ENCODE measurements at places on chromosomes 12 and 14.
A peak's percentile ranks its signal among the peaks of the same experiment; 100 is the strongest.

DNA sequence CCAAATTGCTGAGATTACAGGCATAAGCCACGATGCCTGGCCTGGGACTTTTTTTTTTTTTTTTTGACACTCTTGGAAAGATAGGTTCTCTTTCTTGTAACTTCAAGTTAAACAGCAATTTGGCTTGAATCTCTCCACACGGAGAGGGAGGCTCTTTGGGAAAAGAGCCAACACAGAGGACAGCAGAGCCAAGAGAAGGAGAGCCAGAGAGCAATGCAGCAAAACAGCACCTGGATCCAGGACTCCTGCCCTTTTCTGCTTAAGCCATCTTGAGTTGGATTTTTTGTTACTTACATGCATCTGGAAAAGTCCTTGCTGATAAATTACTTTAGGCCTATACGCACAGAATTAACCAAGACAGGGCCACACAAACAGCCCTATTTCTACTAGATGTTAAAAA lies 176.8 kb downstream of the APAF1 start:
- DNase-seq, result no peak

DNA sequence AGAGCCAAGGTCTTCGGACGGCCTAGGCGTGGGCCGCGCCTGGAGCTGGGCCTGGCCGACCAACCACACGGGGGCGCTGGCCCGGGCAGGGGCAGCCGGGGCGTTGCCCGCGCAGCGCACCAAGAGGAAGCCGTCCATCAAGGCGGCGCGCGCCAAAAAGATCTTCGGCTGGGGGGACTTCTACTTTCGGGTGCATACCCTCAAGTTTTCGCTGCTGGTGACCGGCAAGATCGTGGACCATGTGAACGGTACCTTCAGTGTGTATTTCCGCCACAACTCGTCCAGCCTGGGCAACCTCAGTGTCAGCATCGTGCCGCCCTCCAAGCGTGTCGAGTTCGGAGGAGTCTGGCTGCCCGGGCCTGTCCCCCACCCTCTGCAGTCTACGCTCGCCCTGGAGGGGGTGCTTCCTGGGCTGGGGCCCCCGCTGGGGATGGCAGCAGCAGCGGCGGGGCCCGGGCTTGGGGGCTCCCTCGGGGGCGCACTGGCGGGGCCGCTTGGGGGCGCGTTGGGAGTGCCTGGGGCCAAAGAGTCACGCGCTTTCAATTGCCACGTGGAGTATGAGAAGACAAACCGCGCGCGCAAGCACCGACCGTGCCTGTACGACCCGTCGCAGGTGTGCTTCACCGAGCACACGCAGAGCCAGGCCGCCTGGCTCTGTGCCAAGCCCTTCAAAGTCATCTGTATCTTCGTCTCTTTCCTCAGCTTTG lies 4.4 kb upstream of the SHMT2 start:
- no peak for DNase-seq

DNA sequence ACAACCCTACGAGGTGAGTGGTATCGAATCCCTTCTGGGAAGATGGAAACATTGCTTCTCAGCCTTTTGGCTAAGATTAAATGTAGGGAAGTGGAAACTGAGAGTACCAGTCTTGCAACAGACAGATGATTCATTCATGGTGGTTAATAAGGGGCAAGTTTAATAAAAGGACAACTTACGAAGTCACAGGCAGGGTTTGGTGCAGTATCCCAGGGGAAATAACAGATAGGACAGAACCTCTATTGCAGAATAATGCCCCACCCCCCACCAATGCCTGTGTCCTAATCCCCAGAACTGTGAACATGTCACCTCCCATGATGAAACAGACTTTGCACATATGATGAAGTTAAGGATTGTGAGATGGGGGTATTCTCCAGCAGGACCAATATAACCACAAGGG lies 212.5 kb downstream of the TBX5 start:
- DNase-seq, result no peak

GRCh38 chr12:53200458-53201176 lies 6.4 kb downstream of the ITGB7 start:
- DNase-seq, result no peak

DNA sequence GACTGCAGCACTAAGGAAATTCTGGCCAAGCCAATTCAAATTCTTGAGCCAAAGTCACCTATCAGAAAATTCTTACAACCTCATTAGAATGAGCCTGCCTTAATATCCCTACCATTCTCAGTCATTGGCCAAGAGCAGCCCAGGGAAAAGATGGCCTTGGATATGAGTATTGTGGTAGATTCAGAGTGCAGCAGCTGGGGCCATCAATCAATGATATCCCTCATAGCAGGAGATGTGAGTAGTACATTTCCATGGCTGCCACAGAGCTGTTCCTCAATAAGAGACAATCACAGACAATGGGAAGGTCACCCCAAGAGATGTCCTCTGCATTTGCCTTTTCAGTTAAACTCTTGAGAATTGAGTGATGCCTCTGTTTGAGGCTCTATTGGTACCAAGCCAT lies 161.6 kb downstream of the DYRK2 start:
- no peak for DNase-seq

DNA sequence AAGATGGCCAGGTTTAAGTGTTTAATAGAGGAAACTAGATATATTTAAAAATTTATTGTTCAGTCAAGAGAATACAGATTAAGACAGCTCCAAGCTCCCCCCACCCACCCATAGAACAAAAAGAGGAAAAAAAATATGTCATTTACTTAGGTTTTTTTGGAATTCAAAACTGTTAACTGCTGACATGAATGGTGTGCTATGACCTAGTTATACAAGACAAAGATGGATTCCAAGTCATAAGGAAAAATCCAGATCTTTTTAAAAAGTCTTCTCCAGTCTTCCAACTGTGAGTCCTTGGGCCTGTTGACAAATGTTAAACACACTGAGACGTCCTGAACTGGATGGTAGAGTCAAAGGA lies 1.3 kb upstream of the SETD1B start:
- DNase-seq, result no peak

- no peak for DNase-seq
These were observed 30.5 kb downstream of the PUS7L start for GRCh38 chr12:43728117-43728516.

DNA sequence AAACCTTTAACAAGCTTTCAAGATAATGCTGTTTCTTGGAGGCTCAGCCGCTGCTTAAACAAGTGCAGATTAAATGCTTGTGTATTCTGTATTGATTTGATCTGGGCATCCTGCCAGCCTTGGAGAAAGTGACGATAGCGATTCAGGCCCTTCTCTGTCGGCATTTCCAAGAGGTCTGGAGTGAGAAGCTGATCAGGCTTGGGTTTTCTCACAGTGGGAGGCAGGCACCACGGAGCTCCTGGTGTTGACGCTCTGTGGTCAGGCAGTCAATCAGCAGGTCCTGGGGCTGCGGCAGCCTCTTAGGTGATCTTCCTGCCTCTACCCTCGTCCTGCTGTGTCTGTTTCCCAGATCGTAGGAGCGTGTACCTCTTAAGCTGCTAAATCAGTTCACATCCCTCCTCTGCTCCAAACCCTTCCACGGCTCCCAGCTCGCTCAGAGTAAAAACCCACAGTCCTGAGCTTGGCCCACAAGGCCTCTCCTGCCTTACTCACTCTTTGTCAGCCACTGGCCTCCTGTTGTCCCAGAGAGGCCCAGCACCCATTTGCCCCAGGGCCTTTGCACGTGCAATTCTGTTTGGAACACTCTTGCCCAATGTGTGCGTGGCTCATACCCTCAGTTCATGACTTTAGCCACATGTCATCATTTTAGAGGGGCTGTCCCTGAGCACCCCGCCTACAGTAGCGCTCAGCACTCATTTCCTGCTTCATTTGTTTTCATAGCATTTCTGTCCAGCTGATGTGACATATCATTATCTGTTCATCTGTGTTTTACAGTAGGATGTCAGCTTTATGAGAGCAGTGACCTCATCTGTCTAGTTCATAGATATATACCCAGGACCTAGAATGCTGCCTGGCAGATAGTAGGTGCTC lies 155.4 kb downstream of the AACS start:
- no peak for DNase-seq

GRCh38 chr14:63964113-63964512 lies 111.3 kb downstream of the SYNE2 start:
- DNase-seq, result no peak

DNA sequence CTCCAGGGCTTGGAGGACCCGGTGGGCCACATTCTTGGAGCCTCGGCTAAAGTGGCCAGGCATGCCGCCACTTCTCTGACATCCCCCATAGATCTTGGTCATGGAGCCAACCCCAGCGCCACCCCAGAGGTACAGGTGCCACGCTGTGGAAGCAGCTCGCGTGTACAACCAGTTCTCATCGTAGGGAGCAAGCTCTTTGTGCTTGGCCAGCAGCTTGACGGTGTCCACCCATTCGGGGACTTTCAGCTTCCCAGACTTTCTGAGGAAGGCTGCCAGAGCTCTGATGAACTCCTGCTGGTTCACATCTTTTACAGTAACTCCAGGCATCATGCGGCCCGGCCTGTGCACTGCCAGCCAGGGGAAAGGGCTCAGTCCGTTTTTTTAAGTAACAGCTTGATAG lies 29.3 kb upstream of the EAPP start:
- DNase-seq, result no peak

DNA sequence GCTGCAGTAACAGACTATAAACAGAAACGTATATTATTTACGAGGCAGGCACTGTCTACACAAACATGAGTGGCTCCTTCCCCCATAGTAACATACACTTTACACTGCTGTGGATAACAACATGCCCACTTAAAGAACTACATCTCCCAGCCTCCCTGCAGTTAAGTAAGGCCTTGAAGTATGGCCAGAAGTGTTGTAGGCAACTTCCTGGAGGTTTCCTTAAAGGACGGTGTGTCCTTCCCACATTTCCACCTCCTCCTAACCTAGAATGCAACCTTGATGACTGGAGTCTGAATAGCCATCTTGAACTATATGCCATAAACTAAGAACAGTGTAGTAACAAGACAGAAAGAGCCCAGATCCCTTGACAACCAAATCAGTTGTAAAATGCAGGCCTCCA lies 20.3 kb downstream of the MED13L start:
- DNase-seq, result no peak

DNA sequence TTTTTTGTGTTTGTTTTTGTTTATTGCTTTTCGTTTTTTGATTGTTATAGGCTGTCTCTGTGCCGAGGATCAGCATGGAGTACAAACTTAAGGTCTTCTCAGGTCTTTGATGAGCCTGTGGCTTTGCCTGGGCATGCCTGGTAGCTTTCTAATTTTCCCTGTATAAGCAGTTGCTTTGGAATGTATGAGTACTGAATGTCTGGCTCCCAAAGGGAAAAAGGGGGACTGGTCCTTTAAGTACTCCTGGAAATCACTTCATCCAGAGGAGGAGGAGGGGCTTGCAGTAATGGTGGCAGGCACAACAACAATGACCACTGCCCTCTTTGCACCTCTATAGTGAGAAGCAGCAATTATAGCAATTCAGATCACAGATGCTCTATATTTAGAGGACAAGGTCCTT lies 67.6 kb upstream of the TTC7B start:
- no peak for DNase-seq

GRCh38 chr14:76257842-76258397 lies 106.2 kb downstream of the GPATCH2L start:
- DNase-seq, result no peak

DNA sequence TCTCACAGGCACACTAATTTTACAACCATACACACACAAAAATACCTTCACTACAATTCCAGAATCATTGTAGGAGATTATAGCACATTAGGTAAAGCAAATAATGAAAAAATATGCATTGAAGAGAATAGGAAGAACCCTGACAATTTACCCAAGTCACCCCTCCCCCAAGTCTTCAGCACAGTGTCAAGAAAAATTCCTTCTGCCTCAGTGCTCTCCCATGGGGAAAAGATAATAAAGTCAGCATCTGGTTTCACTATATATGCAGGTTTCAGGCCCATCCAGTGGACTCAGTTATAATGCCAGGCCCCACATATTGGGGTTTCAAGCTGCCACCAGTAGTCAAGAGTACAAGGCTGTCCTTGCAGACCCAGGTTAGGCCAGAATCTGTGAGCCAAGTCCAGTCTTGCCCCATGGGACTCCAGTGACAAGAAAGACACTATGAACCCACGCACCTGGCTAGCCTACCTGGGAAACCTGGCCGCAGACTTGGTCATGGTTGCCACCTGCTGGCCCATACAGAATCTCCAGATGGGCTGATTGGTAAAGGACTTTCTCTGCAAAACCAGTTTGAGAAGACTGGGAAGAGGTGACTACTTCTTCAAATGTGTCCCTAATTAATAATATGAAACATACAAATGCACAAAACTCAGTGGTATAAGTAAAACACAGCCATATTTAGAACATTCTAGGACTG lies 398.6 kb upstream of the FLRT2 start:
- DNase-seq, result peak; percentile 4

- no peak for DNase-seq
These were observed 257.6 kb downstream of the EGLN3 start for GRCh38 chr14:33693237-33693636.

DNA sequence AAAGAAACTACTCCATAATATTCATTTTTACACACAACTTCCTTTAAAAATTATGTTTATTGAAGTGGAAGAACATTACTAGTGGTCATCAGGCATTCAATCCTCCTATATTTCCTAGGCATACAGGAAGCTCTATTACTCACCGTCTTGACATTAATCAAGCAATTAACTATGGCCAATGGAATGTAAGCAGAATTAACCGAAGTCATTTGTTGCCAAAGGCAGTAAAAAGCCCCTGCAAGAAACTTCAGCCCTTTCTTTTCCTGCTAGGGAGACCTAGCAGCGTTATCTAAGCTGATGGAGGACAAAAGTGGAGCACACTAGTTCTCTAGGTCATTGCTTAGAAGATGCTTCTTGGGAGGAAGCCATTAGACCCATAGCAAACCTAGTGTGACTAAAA lies 399.6 kb downstream of the KCNH5 start:
- no peak for DNase-seq

DNA sequence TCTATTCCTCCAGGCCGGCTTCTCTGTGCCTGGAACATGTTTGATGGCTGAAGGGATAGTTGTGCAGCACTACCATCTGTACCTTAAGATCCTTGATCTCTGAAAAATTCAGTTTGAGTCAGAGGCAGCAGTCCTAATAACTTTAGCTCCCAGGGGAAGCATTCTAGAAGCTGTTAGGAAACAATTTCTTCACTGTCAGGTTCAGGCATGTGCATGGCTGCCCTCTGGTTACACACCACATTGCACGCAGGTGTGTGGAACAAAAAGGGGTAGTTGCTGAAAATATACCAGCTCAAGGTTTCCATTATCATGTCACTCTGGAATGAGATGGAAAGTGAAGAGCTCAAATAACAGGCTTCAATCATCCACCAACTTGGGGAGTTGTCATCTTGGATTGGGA lies 80.1 kb downstream of the CHST11 start:
- no peak for DNase-seq

GRCh38 chr14:100824091-100824551 lies 1.8 kb upstream of the MEG3 start:
- no peak for DNase-seq

Data from HuH-7 (cell line).